ENCODE measurements at places on chromosomes 4 and X. TPM values are rescaled to one million over a fixed set of nuclear protein-coding genes. Genes with fewer than 3 reads are reported as not detected.

The PABPC4L gene
- total RNA-seq: 2.2 TPM

The ADGRL3 gene
- 17.5 TPM for total RNA-seq

- no peak overlapping the region for H3K27ac ChIP-seq
- H3K27me3 ChIP-seq: no peaks in the 10 kb centered on the region
- no peak overlapping the region for H3K4me3 ChIP-seq
- no peak for DNase-seq
- no peaks in the 10 kb centered on the region for H3K36me3 ChIP-seq
These were observed 226.7 kb upstream of the MAD2L1 start for GRCh38 chr4:120293341-120293740.

DNA sequence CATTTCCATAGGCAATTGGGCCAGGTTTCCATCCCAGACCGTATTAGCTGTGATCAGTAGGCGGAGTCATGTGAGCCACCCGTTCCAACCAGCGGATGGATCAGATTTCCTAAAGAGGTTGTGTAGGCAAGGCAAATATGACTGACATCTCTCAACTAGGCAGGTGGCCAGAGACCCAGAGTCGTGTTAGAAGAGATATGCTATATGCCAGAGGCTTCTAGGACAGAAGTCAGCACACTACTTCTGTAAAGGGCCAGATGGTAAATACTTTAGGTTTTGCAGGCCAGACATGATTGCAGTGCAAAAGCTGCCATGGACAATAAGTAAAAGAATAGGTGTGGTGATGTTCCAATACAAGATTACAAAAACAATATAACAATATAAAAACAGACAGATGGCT, 788.4 kb downstream of the RPA4 start:
- no peak overlapping the region for H3K27ac ChIP-seq
- no peaks in the 10 kb centered on the region for H3K27me3 ChIP-seq
- no peaks in the 10 kb centered on the region for H3K4me1 ChIP-seq
- H3K36me3 ChIP-seq: no peaks in the 10 kb centered on the region

- no peaks in the 10 kb centered on the region for H3K4me1 ChIP-seq
- H3K36me3 ChIP-seq: no peaks in the 10 kb centered on the region
- no peak overlapping the region for H3K27ac ChIP-seq
- DNase-seq: no peak
- no peak overlapping the region for H3K4me3 ChIP-seq
These were observed 568.1 kb upstream of the GNPDA2 start for GRCh38 chr4:45294464-45294863.

Data from thoracic aorta (tissue), 2 donors.